Activated CD4-positive, CD25-positive, alpha-beta regulatory T cell treated with anti-CD3 and anti-CD28 coated beads, Interleukin-2, amount 50 U/mL, for 72 hours (primary cell): ENCODE measurements at places on chromosomes 1 and 21.

DNA sequence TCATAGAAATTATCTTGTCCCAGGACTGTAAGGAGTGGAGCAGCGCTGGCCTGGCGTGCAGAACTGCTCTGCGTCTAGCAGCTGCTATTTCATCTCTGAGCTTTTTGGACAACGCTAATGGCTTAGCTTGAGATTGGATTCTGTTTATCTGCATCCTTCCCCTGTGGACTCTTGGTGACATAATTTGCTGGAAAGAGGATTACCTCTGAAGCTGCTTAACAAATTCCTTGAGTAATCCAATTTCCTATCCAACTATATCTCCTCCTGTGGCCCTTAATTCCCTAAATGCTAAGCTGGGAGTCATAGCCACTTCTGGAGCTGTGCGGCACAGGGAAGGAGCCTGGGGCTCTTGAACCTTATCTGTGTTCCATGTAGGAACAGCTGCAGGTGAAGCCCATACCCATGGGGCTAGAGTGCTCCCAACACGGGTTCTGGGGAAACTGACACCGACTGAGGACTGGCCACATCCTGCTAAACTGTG lies 43.2 kb downstream of the IL6R start:
- DNase-seq: no peak

DNA sequence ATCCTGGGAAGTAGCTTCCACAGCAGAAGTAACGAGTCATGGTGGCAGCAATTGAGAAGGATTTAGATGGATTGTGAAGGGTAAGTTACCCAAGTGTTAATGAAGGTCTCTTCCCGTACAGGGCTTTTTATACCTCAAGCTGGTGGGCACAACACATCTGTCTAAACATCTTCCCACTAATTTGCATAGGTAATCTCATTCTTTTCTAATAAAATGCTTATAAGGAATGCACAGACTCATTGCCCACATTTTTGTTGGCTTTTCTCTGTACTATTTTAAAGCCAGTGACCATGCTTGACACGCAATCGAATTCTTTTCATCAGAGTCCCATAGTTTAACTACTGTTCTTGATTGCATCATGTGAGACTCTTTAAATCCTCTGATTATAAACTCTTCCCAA lies at the start of gene KRTAP7-1:
Gene KRTAP7-1, minus strand, starts transcription at position 101 of the 400 bp plus-strand sequence. Its CDS starts 61 bp downstream, at position 40.
- DNase-seq: no peak

DNA sequence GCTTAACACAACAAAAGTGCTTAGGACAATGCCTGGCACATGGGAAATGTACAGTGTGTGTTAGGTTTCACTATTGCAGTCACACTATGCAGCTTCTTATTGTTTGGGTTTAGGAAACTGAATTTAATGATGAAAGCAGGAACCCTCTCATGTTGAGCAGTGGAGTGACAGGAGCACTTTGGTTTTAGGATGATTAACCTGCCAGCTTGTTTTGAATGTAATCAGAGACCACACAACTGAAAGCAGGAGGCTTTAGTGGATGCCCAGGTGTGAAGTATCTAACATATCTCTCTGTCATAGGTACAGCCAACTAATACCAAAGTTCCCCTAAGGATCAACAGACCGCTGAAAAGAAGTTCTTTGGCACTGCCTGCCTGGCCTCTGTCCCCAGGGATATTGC lies 406.9 kb upstream of the USP24 start:
- no peak for DNase-seq

- no peak for DNase-seq
Observed at GRCh38 chr1:59979666-59980065, 53.1 kb upstream of the CYP2J2 start.

DNA sequence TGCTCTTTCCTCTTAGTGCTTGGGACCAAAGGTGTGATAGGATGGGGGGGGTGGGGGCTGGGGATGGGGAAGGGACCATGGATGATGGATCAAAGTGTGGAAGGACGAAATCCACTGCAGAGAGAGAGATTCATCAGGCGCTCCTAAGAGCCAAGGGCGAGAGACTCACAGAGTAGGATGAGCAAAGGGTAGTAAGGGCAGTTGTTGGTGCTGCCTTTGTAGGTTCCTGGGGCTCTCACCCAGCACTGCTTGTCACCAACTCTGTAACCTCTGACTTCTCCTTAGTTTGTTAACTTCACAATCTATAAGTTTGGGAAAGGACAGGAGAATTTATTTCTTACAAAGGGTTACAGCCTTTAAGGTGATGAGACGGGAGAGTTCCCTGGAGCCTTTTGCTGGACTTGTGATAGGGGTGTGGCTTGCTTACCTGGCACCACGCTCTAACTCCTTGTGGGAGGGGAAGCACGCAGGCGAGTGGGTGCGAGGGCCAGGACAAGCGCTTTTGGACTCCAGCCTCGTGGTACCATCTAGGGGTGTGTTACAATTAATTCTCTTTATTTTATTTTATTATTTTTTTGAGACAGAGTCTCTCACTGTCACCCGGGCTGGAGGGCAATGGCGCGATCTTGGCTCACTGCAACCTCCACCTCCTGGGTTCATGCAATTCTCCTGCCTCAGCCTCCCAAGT lies 1.6 kb upstream of the PDXK start:
- no peak for DNase-seq

- DNase-seq: no peak
Observed at GRCh38 chr1:184192796-184193195, 141.3 kb downstream of the TSEN15 start.

- DNase-seq: no peak
Observed at GRCh38 chr1:53811414-53811851, 26.7 kb downstream of the NDC1 start.

DNA sequence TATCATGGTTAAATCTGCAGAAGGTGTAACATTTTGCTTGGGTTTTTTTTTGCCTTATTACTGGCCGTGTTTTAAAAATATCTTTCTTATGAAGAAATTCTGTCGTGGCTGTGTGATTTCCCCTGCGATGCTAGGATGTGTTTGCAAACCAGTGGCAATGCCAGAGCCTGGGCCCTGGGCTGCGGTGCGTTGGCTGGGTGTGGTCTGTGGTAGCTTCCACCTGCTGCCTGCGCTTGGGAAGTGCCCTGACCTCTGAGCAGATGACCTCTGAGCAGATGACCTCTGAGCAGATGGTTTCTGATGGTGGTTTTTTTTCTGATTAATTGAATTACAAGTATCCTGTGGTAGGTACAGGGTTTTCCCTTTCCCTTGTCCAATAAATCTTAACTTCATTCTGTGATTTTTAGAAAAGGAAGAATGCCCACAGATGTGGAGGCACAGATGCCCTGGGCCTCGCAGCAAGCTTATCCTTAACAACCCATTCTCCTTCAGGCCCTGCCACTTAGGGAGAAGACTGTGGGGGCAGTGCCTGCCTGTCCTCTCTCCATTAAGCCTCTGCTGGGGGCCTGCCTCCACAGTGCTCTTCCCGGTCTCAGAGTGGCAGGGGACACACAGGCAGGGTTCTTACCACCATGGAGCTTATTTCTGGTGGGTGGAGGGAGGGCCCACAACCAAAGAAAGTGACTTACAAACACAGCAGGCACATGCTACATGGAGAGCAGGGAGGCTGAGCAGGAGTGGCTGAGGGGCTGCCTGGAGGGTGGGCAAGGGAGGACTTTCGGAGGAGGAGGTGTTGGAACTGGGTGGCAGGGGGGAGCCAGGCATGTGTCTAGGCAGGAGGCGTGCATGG lies 81.7 kb downstream of the PCBP3 start:
- DNase-seq: no peak

GRCh38 chr1:171780583-171781175 lies 781 bp upstream of the METTL13 start:
- no peak for DNase-seq

GRCh38 chr1:218624052-218624451 lies 278.9 kb downstream of the TGFB2 start:
- no peak for DNase-seq

DNA sequence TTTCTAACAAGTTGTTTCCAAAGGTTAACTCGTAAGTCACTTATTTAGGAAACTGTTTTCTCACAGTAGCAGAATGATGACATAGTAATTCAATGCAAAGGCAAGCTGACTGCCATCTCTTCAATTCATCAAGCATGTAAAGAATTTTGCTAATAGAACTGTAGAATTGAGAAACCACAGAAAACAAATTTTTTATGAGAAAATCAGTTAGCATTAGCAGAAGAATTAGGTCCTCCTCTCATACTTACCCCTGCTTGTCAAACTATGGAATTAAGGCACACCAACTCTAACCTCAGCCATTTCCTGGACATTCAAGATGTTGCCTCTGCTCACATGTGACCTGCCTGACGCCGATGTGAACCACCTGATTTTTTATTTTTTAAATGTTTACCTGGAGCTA lies 115.2 kb downstream of the LRRC40 start:
- no peak for DNase-seq

- peak; percentile 32 for DNase-seq
Observed at GRCh38 chr1:94926126-94926914, 590 bp downstream of the CNN3 start.

DNA sequence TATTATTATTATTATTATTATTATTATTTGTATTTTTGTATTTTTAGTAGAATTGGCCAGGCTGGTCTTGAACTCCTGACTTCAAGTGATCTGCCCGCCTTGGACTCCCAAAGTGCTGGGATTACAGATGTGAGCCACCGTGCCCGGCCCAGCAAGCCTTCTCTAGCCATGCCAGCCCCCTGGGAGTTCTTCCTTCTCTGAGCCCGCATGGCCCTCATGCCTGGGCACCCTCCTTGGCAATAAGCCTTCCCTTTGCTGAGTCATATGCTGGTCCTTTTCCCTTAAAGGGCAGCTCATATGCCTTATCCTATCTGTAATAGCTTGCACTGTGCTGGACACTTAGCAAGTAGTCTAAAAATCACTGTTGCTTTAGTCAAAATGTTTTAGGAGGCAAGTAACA lies 8.5 kb upstream of the NBL1 start:
- DNase-seq: no peak

DNA sequence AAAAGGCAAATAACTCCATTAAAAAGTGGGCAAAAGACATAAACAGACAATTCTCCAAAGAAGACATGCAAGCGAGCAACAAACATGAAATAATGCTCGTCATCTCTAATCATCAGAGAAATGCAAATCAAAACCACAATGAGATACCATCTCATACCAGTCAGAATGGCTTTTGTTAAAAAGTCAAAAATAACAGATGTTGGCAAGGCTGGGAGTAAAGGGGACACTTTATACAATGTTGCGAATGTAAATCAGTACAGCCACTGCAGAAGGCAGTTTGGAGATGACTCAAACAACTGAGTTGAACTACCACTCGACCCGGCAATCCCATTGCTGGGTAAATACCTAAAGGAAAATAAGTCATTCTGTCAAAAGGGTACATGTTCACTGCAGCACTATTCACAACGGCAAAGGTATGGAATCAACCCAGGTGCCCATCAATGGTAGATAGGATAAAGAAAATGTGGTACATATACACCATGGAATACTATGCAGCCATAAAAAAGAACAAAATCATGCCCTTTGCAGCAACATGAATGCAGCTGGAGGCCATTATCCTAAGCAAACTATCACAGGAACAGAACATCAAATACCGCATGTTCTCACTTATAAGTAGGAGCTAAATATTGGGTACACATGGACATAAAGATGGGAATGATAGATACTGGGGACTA lies 25.9 kb downstream of the TSPAN2 start:
- no peak for DNase-seq

DNA sequence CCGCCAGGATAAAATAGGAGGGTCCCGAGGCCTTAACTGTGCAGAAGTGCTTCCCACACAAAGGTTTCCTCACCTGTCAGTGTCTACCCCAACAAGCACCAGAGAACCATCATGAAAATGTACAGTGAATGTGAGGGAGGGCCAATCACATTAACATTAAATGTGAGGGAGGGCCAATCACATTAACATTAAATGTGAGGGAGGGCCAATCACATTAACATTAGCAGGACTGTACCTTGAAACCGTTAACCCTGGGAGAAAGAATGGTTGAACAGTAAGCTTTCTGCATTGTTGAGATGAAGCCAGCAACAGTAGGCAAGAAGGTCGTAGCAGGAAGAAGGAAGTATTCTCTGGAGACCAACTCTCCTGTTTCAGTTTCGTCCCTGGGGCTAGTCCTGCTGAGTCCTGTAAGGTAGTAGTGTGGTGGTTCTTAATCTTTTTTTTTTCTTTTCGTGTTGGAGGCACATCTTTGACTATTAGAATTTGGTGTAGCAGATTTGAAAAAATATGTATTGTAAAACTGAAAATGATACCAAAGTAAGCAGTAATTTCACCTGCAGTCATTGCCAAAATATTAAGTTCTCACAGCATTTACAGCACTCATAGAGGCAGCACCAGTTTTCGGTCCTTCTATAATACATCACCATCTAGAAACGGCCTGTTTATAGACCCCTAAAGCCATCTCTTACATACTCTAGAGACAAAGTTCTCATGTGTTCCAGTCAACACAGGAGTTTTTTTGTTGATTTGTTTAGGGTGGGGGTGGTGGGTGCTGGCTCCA lies 98.6 kb upstream of the PPP2R5A start:
- no peak for DNase-seq

GRCh38 chr1:114314098-114314497 lies 160.4 kb upstream of the SYT6 start:
- DNase-seq: no peak

DNA sequence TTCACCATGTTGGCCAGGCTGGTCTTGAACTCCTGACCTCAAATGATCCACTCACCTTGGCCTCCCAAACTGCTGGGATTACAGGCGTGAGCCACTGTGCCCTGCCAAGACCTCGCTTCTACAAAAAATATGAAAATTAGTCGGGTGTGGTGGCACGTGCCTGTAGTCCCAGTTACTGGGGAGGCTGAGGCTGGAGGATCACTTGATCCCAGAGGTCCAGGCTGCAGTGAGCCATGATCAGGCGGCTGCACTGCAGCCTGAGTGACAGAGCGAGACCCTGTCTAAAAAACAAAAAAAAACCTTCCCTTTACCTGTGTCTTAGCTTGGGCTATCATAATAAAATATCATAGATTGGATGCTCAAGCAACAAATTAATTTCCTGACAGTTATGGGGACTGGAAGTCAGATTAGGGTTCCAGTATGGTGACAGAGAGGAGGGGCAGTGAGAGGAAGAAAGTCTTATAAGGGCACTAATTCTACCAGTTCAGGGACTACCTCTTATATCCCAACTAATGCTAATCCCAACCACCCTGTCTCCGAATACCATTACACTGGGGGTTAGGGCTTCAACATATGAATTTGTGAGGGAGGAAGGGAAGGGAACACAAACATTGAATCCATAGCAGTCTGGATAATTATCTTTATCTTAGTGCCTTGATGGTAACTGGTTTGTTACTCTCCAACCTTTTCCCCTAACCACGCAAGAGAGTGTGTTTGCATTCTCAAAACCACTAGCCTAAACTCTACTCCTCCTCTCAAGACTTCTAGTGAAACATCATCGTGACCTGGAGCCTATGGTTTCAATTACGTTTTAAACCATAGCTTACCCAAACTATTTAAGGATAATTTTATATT lies 1.0 kb upstream of the NAXE start:
- DNase-seq: no peak

- no peak for DNase-seq
Observed at GRCh38 chr21:16742131-16742641, 770.7 kb upstream of the CXADR start.

DNA sequence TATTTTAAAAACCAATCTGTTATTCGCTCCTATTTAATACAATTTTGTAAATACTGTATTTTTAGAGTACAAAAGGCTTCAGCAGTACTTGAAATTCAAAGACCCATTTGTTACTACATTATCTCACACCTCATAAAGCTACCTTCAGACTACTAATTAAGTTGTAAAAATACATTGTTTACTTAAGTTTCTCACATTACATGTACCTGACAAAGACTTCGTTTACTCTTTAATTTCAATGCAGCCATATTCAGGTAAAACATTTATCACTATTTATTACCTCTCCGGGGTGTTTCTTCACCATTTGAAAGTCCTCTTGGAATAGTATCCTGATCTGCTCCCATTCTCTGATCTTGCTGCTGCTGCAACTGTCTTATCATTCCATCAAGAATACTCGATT lies 55.2 kb downstream of the BRWD1 start:
- DNase-seq: no peak
